SJCRH30 (cell line): ENCODE measurements at places on chromosomes 5 and 9. TPM values are rescaled to one million over a fixed set of nuclear protein-coding genes. Genes with fewer than 3 reads are reported as not detected.
A peak's percentile ranks its signal among the peaks of the same experiment; 100 is the strongest.

The PTGES2 gene
- total RNA-seq, result 53.8 and 56.7 TPM in 2 replicates

DNA sequence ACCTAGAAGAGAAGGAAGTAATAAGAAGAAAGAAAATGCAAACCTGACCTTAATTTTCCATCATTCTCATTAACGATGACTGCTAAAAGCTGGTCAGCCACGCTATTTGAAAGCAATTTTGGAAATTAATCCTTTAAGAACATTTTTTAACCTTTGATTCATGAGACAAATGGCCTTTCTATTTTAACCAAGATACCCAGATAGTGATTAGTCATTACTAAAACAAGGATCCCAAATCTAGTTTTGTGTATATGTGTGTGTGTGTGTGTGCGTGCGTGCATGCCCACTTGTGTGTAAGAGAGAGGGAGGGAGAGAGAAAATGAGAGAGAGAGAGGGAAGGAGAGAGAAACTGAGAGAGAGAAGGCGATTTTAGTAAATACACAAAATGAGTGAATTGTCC, 329.5 kb downstream of the DEPDC1B start:
- no peak for DNase-seq

The IL3 gene
- total RNA-seq, result not detected in 2 replicates

GRCh38 chr9:127711831-127712274, 3.6 kb downstream of the PTRH1 start:
- no peak for DNase-seq

GRCh38 chr5:25754895-25755294, 1110.1 kb upstream of the CDH10 start:
- DNase-seq, result peak; percentile 2

- DNase-seq, result no peak
Observed at GRCh38 chr9:135745686-135746324, 43.8 kb downstream of the KCNT1 start.

DNA sequence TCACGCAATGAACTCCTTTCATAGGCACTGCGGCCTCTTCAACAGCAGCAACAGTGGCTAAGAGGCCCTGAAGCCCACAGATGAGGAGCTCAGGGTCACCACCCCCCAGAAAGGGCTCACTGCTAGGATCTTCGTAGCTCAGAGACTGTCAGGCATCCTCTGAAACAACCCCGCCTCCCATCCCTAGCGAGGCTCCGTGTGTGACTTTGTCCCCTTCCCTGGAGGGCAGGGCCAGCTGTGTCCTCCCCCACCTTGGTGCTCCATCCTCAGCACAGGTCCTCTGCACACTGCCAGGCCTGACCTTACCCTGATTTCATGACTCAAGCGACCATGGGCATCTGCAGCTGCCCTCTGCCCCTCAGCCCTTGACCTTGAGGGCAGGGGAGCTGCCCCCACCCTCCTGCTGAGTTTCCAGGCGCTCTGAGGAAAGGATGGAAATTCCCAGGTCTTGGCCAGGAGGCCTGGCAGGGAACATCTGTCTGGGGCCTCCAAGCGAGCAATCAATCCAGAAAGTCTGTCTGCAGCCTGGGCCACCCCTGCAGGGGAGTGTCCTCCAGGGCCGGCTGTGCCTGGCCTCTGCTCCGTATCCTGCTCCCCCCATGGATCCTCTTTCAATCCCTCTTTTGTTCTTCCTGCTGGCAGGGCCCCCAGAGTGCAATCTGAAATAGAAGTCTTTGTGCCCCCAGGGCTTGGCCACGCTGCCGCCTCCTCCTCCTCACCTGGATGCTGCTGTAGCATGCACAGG, 6.8 kb upstream of the IRX4 start:
- peak; percentile 1 for DNase-seq

The SNCAIP gene
- 0.13 and 0.49 TPM in 2 replicates for total RNA-seq

The C9orf153 gene
- 0.43 and 0.55 TPM in 2 replicates for total RNA-seq

- DNase-seq, result peak; percentile 69
Observed at GRCh38 chr9:111691672-111692329, 30.4 kb downstream of the GNG10 start.

GRCh38 chr9:137141050-137141810, 2.3 kb downstream of the GRIN1 start:
- DNase-seq, result no peak

The SPATA6L gene
- total RNA-seq, result 0.28 TPM in 1 of 2 replicates, not detected in the other

GRCh38 chr5:32710550-32711361, at the start of gene NPR3:
TSS of gene NPR3 (plus strand) at chr5:32711321. CDS start at chr5:32711777, 456 bp downstream.
- DNase-seq, result no peak

The DDX4 gene
- not detected in 2 replicates for total RNA-seq

DNA sequence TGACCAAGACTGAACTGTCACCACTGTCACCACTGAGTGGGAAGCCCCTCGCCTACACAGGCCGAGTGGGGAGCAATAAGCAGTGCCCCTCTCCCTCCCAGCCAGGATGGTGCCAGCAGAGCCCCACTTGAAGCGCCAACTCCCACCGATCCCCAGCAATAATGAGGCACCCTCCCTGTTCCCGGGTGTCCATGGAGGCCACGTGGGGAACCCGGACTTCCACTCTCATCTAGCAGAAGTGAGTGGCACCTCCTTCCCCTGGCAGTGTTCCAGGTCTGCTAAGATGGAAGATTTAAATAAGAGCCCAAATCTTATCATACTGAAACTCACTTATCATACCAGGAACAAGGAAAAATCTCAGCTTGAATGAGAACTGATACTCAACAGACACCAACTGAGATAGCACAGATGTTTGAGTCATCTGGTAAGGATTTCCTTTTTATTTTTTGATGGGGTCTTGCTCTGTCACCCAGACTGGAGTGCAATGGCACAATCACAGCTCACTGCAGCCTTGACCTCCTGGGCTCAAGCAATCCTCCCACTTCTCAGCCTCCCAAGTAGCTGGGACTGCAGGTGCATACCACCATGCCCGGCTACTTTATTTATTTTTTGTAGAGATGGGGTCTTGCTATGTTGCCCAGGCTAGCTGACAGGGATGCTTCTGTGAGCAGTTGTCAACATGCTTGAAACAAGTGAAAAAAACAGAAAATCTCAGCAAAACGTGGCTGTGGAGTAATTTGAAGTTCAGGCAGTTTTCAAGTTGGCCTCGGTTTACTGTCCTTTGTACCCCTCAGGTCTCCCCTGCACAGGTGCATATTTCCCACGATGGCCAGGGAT, 29.6 kb upstream of the ASS1 start:
- no peak for DNase-seq

- DNase-seq, result no peak
Observed at GRCh38 chr5:82523633-82524032, 245.5 kb upstream of the RPS23 start.

The PCDHB12 gene
- 4.5 and 4.7 TPM in 2 replicates for total RNA-seq

The C5orf52 gene
- not detected in 2 replicates for total RNA-seq

DNA sequence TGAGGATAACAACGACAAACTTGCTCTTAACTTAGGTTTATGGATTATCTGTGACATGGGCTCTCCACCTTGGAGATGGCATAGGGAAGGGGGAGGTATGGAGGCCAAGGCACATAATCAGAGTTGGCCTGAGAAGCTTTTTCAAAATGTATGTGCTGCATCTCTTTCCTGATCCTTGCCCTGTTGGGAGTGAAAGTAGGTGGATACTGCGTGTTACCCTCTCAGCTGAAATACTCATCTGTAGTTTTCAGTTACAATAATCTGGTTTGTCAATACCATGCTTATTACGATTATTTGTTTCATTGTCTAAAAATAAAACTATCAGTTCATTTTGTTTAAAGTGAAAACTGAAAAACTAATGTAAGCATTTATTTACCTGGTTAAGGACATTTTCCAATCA, 86.7 kb downstream of the SLC44A1 start:
- no peak for DNase-seq

GRCh38 chr5:10635867-10636350, 72.0 kb downstream of the ANKRD33B start:
- no peak for DNase-seq

GRCh38 chr9:105413525-105413924, 34.3 kb upstream of the FSD1L start:
- peak; percentile 65 for DNase-seq

GRCh38 chr9:131008909-131009618, at the start of gene LAMC3:
TSS of gene LAMC3 (plus strand) at chr9:131009174. CDS start at chr9:131009215, 41 bp downstream.
- no peak for DNase-seq

The RASEF gene
- total RNA-seq, result 10.5 and 12.6 TPM in 2 replicates

GRCh38 chr5:16050414-16050813, 129.2 kb downstream of the MARCHF11 start:
- DNase-seq, result no peak

DNA sequence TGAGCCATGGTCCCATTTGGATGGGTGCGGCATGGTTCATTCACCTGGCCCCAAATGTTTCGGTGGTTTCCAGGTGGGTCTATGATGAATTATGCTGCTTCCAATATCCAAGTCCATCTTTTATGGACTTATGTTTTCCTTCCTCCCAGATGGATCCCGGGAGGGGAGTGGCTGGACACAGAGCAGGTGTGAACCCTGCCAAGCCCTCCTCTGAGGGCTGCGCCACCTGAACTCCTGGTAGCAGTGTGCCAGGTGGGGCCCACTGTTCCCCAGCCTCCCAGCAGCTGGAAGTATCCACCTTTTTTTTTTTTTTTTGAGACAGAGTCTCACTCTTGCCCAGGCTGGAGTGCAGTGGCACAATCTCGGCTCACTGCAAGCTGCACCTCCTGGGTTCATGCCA, 42.9 kb downstream of the WNK2 start:
- DNase-seq, result no peak

The OTP gene
- total RNA-seq, result not detected in 2 replicates

GRCh38 chr5:14810282-14810681, 61.3 kb downstream of the ANKH start:
- no peak for DNase-seq

DNA sequence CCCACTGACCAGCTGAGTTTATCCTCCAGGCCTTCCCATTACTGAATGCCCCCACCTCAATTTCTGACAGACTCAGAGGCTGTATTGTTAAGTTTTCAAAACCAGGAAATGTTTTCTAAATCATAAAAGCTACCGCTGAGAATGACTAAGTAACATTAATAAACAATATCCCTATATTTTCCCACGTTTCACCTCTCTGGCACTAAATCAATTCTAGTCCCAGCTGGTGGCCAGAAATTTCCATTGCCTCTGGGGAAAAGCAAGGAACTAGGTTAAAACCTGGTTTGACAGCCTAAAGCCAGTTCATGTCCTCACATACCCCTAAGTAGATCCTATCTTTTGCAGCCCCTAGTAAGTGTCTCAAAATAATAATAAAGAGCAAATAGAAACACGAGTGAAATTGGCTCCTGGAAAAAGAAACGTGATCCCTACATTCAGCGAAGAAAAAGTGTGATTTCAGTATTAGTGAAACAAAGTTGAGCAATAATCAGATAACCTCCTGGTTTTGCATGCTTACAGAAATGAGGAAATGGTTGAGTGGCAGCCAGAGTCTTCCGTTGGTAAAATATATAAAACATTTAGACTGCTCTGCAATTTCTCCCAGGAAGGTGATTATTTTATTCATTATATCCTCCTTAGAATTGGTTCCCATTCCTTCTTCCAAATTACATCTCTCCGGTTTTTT, 110.9 kb downstream of the ESM1 start:
- no peak for DNase-seq

- DNase-seq, result no peak
Observed at GRCh38 chr5:109987970-109988369, 298.2 kb downstream of the MAN2A1 start.

GRCh38 chr9:112020680-112021596, 124.3 kb downstream of the UGCG start:
- no peak for DNase-seq

- no peak for DNase-seq
Observed at GRCh38 chr9:74729136-74729695, 158.5 kb downstream of the TRPM6 start.

DNA sequence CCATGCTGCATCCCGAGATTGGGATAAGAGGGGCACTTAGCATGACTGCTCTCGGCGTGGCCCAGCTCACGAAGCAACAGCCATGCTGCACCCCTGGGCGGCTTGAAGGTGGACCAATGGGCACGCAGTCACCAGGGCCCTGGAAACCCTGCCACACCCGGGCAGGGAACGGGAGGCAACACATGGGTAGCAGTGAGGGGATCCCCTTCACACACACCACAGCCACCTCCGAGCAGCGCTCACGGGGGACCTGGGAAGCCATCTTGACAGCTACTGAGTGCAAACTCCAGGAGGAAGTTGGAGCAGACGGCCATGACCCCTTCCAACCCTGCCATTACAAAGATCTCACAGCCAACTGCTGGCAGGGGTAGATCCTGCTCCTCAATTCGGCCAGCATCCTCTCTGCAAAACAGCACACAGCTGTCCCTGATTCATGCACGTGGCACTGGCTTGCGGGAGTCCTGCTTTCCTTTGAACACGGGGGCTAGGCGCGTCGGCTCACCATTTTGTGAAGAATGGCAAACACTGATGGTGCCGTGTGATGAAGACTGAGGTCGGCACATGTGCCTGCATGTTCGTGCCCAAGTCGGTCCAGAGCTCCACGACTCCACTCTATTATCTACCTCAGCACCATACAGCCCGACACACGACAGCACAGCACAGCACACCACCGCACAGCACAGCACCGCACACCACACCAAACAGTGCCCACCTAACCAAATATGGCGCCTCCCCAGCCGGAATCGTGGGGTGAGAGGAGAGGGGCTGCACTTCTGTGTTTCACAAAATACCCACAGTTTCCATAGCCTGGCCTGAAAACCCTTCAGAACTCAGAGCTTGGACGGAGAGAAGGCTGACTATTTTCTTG, 5.0 kb downstream of the UBAC1 start:
- no peak for DNase-seq

GRCh38 chr5:33641744-33642505, 201.2 kb downstream of the TARS1 start:
- DNase-seq, result no peak

The SLC25A48 gene
- total RNA-seq, result not detected in 2 replicates

The CYLC2 gene
- not detected in 2 replicates for total RNA-seq

DNA sequence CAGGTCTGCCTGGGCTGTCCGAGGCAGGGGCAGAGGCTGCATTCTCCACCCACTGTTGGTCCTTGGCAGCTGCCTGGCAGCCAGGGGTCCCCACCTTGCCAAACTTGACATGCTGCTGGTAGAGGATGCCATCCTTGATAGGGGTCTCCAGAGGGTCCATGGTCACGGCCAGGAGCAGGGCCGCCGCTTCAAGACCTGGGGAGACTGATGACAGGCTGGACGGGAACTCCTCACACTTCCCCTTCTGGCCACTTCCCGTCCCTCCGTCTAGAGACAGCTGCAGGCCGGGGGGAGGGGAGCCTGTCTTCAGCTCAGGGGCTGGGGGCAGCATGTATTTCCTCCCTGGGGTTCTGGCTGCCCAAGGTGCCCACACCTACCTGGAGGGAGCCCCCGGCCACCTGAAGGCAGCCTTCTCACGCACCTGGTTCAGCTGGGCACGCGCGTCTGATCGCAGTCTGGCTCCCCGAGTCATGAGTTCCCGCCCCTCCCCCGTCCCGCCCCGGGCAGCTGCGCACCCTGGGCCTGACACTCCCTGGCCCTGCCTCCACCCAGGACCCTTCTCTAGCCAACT, at the start of gene DOK3:
TSS of gene DOK3 (minus strand) at position 446 of the 571 bp plus-strand sequence. CDS start at position 160, 286 bp downstream.
- DNase-seq, result peak; percentile 64

The ANKRD34B gene
- 2.9 and 3.0 TPM in 2 replicates for total RNA-seq

The FCN1 gene
- total RNA-seq, result not detected in 2 replicates

DNA sequence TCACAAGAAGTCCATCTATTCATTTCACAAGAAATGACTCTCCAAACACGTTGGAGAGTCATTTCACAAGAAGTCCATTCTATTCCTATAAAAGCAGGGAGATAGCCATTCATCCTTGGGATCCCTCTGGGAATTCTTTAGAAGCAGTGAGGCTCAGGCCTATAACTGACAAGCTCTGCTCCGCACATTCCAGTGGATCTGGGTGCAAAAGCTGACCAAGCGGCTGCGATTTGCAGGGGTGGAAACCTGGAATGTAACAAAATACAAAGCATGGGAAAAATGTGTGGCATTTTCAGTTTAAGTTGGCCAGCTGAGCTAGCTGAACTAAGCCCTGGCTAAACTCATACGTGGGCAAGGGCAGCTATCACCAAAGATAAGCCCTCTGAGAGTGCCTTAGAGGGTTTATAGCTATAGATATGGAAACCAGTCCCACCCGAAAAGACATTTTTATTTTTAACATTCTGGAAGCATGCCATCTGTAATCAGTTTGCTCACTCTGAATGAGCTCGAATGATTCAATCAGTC, 8.7 kb downstream of the TAS2R1 start:
- DNase-seq, result no peak
